ENCODE measurements at places on chromosomes 1 and 21.

DNA sequence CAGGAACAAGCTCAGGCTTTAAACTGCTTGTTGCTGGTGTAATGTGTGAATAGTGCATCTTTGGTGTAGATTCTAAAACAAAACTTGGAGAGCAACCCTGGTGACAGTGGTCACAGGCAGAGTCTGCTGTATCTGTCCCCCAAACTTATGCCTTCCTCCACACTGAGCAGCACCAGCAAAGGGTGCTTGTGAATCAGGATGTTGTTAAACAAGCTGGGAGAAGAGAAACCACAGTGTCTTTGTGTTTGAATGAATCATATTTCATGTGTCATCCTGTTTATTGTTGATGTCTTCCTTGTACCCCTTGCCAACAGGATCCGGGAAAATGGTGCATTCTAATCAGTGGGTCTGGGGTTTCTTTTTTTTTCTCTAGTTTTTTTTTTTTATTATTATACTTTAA lies 91.9 kb upstream of the COG2 start:
- no peak for DNase-seq

DNA sequence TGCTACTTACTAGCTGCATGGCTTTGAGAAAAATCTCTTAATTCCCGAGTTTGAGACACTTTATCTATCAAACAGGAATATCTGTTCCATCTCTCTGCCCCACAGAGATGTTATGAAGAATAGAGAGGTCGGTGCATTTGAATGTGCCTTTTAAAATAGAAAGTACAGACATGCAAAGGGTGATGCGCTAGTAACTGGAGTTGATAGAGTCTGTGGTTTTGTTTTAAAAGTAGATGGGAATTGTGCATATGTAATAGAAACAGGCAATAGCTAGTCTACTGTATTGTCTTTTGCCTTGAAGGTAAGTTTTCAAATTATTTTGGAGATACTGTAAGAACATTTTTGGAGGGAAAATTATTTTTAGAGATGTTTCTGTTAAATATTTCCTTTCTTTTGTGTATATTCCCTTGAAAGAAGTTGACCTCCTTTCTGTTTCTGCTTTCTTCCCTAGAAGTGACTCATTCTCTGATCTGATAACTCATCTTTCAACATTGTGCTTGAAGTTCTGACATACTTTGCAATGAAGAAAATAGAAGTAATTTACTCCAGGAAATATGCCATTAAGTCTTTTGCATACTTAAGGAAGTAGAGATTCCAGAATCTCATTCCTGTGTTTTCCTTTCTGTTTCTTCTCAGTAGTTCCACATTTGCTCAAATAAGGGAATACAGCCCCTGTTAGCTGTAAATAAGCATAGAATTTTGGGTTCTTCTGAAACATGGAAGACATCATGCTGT lies 151.6 kb downstream of the SDCCAG8 start:
- peak; percentile 27 for DNase-seq

GRCh38 chr1:27689423-27690173 lies 17.6 kb upstream of the IFI6 start:
- peak; percentile 54 for DNase-seq

DNA sequence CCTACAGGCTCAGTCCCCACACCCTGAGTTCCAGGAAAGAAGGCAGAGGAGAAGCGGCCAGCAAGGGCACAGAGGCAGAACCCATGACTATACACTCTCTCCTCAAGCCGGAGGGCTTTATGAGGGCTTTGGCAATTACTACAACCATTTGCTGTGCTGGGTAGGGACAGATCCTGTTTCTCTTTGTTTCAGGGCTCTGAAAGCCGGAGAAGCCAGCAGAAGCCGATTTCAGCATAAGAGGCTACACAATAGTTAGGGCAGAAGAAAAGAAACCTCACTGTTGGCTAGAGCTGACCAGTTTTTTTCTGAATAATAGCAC lies 13.9 kb downstream of the GPR3 start:
- no peak for DNase-seq

DNA sequence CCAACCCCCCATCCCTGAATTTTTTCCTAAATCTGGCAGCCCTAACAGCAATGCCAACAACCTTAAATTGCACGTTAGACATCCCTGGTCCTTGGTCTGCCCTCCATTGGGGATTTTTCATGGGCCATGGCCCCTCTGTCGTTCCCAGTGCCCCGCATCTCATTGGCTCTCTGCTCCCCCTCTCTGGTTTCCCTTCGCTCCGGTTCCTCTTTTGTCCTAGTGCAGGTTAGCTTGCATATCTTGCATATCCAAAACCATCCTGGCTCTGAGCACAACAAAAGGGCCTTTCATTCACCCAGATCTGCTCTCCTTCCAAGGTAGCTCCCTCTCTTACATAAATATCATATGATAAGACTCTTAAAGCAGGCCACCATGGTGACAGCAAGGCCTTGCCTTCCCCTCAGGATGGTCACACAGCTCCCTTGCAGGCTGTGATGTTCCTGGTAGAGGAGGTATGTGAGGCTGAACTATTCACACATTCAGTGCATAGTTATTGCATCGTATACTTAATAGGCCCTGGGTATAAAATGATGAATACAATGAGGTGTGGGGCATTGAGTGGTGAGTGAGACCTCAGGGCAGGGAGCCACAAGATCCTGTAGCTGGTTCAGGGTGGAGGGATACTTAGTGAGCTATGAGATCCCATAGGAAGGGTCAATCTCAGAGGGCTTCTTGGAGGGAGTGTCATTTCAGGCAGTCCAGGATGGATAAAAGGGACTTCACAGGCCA lies 45.2 kb downstream of the TENT5C start:
- no peak for DNase-seq

DNA sequence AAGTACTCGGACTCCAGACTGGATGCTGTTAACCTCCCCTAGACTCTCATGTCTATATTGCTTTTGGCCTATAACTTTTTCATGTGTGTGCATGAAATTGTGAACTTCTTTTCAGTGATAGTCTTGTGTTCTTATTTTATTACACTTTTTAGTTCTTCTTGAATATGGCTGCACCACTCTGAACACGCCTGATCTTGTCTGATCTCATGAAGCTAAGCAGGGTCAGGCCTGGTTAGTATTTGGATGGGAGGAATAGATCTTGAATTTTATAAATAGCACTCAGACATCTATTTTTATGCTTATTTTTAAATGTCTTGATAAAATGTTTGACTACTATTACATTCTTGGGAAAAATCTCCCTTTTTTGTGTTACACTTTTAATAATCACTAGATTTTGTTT lies 22.4 kb downstream of the TCP10L start:
- DNase-seq, result no peak

DNA sequence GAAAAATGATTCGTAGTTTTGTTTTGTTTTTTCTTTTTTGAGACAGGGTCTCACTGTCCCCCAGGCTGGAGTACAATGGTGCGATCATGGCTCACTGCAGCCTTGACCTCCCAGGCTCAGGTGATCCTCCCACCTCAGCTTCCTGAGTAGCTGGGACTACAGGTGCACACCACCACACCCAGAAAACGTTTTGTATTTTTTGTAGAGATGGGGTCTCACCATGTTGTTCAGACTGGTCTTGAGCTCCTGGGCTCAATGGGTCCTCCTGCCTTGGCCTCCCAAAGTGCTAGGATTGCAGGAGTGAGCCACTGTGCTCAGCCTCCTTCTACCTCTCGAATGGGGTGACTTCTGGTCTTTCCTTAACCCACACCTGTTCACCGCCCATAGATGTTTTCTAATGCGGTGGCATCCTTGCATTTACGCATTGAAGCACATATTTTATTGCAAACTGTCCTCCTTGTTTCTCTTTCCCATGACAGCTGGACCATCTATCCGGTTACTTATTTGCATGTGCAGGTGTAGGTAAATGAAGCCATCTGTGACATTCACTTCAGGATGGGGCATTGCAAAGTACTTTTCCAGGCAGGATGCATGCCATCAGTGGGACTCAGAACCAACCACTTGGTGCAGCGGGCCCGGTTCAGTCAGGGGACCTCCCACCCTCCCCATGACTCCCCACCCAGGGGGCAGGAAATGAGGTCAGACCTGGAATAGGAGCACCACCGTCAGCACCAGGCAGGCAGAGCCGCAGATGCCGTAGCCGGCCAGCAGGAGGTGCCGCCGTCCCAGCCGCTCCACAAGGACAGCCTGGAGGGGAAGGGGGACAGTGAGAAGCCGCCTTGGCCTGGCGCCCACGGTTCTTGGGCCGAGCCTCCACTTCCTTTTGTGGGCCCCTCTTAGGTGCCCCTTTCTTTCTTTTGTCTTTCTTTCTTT lies 16.5 kb downstream of the SLC2A7 start:
- no peak for DNase-seq

All from stromal cell of bone marrow (primary cell).